ENCODE measurements at places on chromosomes 5 and 9.

DNA sequence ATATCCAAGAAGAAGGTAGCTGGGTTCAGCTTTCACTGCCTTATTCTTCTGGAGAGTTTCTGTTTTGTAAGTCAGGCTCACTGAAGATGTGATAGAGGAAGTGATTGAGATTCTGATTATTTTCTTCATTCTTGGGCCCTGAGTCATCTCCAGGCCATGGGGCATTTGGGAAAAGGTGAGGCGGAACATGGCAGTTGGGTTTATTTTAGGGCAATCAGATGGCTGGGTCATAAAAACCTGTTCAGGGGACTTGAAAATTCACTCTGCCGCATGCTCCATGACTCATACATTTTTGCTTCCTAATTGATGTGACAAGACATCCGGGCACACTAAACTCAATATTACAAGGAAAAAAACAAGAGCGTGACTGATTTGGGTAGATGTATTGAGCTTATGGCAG lies 265.7 kb upstream of the KLF4 start:
- no peaks in the 10 kb centered on the region for H3K27me3 ChIP-seq
- H3K36me3 ChIP-seq, result no peaks in the 10 kb centered on the region
- no peak for DNase-seq
- no peak overlapping the region for H3K27ac ChIP-seq

DNA sequence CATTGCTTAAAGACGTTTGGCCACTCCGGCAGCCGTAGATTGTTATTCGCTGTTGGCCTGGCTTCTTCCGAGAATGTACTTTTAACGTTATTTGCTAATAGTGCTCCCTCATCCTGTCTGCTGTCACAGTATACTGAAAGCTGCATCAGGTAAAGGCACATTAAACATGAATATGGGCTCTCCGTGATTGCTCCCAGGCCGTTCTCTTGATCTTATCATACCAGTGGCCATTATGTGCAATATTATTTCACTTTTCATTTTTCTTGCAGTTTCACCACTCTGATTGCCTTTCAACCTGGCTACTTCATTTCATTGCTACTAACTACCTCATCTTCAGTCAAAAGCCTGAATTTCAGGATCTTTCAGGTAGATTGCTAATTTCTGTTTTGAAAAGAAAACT lies 34.0 kb downstream of the GLRX start:
- no peaks in the 10 kb centered on the region for H3K27me3 ChIP-seq
- H3K4me1 ChIP-seq, result no peaks in the 10 kb centered on the region
- no peak for DNase-seq
- H3K36me3 ChIP-seq, result no peaks in the 10 kb centered on the region
- no peak overlapping the region for H3K27ac ChIP-seq

- peaks cover 46% of the 10 kb centered on the region for H3K4me1 ChIP-seq
- H3K27ac ChIP-seq, result peak overlapping the region; percentile 33
- DNase-seq, result no peak
- no peaks in the 10 kb centered on the region for H3K27me3 ChIP-seq
- peaks cover 20% of the 10 kb centered on the region for H3K36me3 ChIP-seq
- H3K4me3 ChIP-seq, result no peak overlapping the region
Measured at GRCh38 chr9:137705906-137706305, 87.1 kb downstream of the EHMT1 start.

DNA sequence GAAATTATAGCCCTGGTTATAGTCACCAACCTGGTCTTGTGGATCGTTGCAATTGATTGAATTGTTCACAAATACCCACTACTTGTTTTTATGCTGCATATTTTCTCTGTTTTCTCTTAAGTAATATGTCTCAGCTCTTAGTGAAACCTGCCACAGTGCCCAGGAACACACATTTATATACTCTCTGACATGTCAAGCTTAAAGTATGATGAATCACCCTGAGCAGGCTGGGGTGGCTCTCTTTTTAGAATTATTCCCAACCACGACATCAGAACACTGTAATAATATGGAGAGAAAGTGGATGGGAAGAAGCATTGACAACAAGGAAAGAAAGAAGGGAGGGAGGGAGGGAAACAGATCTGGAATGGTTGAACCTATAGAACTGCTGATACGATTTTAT lies 72.8 kb upstream of the ZNF608 start:
- H3K4me1 ChIP-seq, result no peaks in the 10 kb centered on the region
- no peaks in the 10 kb centered on the region for H3K27me3 ChIP-seq
- H3K27ac ChIP-seq, result no peak overlapping the region
- no peaks in the 10 kb centered on the region for H3K36me3 ChIP-seq

DNA sequence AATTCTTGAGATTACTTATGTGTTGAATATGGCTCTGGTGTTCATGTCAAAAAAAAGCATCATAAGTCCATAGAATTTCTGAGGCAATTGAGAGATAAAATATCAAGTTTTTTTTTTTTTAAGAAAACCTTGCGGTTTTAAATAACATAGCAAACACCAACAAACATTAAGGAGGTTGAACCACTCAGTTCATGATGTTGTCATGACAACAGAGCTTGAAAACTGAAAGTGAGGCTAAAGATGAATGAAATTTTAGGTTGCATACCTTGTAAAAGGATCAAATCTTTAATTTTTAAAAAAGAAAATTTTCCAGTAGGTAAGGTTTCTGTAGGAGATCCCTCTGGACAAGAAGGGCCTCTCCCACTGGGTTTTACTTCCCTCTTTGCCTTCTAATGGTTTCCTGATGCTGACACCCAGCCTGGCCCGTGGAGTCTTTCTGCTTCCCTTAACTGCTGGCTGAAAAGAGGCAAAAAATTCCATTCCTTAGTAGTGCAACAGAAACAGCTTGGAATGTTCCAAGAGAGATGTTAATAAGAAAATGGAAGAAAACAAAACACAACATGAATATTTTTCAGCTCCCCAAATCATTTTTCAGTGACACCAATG lies 60.0 kb upstream of the FER start:
- no peak overlapping the region for H3K27ac ChIP-seq
- DNase-seq, result no peak
- peaks cover 3% of the 10 kb centered on the region for H3K4me1 ChIP-seq
- no peaks in the 10 kb centered on the region for H3K36me3 ChIP-seq

DNA sequence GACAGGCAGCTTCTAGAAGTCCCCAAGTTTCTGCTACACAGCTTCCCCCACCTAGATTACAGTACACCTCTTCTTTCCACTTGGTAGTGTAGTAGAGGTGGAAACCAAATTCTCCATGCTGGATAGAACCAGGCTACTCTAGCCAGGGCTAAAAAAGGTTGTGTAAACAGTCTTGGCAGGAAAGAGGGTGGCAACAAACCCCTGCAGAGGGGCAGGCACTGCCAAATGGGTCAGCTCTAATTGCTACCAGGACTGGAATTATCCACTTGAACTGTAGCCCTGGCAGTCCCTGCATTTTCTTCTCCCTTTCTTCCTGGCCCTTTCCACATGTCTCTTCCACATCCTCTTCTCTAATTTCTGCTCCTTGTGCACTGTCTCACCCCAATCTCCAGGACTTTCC lies 24.8 kb downstream of the RANBP3L start:
- H3K27me3 ChIP-seq, result peaks cover 6% of the 10 kb centered on the region
- H3K4me1 ChIP-seq, result peaks cover 3% of the 10 kb centered on the region
- DNase-seq, result no peak
- no peak overlapping the region for H3K27ac ChIP-seq
- no peaks in the 10 kb centered on the region for H3K36me3 ChIP-seq

DNA sequence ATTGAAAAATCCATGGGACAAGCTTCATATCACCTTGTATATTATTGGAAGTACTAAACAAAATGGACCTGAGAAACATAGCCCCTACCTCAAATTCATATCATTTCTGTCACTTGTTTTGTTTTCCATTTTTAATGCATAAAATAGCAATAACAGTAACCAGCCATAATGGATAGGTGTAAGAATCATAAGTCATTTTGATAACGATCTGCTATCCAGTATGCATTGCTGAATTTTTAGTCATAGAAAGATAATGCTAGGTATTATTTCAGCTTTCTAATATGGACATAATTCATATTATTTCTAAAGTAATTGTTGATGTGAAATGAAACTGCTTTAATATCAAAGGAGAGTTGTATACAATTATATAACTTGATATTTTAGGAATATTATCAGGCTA lies 1.1 kb upstream of the LRRC70 start:
- H3K4me1 ChIP-seq, result peaks cover 24% of the 10 kb centered on the region
- H3K36me3 ChIP-seq, result peaks cover 8% of the 10 kb centered on the region
- no peak overlapping the region for H3K27ac ChIP-seq
- no peak for DNase-seq
- no peaks in the 10 kb centered on the region for H3K27me3 ChIP-seq

- H3K4me1 ChIP-seq, result peaks cover 2% of the 10 kb centered on the region
- peaks cover 3% of the 10 kb centered on the region for H3K27me3 ChIP-seq
- H3K36me3 ChIP-seq, result no peaks in the 10 kb centered on the region
- DNase-seq, result no peak
- no peak overlapping the region for H3K4me3 ChIP-seq
Measured at GRCh38 chr5:17190799-17191391, 26.5 kb upstream of the BASP1 start.

DNA sequence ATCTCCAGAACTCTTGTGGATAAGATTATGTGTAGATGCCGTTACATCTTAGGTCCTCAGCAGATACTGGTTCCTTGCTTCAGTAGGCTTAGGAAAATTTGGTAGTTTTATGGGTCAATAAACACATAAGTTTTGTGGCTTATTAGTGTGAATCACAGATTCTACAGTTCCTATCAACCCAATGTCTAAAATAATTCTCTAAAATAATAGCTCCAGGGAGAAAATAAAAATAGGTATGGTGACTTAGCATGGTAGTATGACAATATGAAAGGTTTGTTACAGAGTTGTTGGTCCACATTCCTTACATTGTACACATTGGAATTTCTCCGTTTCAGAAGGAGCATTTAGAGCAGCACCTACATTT lies 91.7 kb downstream of the AOPEP start:
- no peak overlapping the region for H3K27ac ChIP-seq
- H3K4me3 ChIP-seq, result no peak overlapping the region
- H3K27me3 ChIP-seq, result no peaks in the 10 kb centered on the region
- peaks cover 6% of the 10 kb centered on the region for H3K4me1 ChIP-seq
- peaks cover 4% of the 10 kb centered on the region for H3K36me3 ChIP-seq

GRCh38 chr5:88142636-88142885 lies 126.1 kb downstream of the TMEM161B start:
- DNase-seq, result no peak
- no peak overlapping the region for H3K27ac ChIP-seq
- H3K4me1 ChIP-seq, result peaks cover 17% of the 10 kb centered on the region
- no peak overlapping the region for H3K4me3 ChIP-seq
- peaks cover 35% of the 10 kb centered on the region for H3K27me3 ChIP-seq
- H3K36me3 ChIP-seq, result peaks cover 2% of the 10 kb centered on the region

- no peaks in the 10 kb centered on the region for H3K4me1 ChIP-seq
- DNase-seq, result peak; percentile 5
- H3K27me3 ChIP-seq, result peaks cover 3% of the 10 kb centered on the region
- H3K27ac ChIP-seq, result no peak overlapping the region
Measured at GRCh38 chr5:179264783-179265513, 80.3 kb downstream of the ADAMTS2 start.

DNA sequence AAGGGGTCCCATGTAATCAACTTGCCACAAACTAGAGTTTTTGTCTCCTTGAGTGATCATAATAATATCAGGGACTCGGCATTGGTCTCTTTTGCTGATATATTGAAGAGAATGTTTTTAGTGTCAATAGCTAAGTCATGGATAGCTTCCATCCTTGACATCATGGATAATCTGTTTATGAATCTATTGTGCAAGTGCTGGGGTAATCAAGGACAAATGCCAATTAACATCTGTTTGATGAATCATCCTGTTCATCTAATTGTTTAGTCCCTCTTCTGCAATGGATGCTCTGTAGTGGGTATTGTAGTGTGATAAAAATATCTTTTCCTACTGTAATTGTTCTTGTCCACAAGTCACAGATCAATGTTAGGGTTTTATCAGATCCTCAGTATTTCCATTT lies 607.5 kb upstream of the SEMA6A start:
- H3K36me3 ChIP-seq, result no peaks in the 10 kb centered on the region
- H3K4me1 ChIP-seq, result no peaks in the 10 kb centered on the region
- no peak overlapping the region for H3K4me3 ChIP-seq

DNA sequence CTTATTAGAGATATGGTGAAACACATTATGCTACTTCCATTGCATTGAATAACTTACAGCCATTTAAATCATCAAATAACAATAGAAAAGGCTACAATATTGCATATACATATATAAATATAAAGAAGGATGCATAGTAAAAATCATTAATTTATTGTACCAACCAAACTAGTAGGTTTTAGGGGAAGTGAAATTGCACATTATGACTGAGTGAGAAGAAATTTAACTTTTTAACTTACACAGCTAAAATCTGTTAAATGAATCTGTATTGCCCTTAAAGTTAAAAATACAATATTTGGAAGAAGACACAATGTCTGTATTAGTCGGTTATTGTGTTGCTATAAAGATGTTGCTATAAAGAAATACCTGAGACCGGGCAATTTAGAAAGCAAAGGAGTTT lies 2073.7 kb upstream of the ACO1 start:
- H3K4me3 ChIP-seq, result no peak overlapping the region
- DNase-seq, result no peak
- no peaks in the 10 kb centered on the region for H3K27me3 ChIP-seq
- no peak overlapping the region for H3K27ac ChIP-seq

DNA sequence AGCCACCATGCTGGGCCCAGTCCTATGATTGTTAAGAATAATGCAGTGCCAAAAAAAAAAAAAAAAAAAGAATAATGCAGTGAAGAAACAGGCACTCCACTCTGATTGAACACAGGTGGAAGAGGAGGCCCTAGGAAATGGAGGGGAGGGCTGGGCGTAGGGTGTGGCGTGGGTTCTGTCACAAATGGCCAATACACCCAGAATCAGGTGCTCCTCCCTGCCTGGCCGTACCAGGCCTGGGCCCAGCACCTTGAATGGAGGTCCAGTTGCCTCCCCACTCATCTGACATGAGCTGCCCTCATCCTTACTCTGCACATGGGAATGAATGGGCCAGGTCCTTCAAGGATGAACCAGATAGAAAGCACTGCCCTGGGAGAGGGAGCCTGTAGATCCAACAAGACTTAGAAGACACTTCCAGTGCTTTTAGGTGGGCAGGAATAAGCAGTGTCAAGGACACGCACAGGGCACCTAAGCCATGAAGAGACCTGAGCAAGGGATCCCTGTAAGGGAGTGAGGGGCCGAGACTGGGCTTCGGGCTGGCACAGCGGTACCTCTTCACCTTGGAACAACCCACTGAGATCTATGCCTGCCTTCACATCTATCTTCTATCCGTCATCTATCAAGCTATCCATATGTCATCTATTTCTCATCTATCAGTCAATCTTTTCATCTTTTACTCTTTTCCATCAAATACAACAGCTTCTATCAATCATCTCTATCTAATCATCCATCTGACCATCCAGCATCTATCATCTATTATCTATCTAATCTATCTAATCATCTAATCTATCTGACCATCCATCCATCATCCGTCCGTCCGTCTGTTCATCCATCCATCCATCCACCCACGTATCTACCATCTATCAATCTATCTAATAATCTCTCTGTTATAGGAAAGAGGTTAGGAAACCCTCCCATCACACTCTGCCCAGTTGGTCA lies 15.9 kb downstream of the NINJ1 start:
- peaks cover 11% of the 10 kb centered on the region for H3K36me3 ChIP-seq
- no peak overlapping the region for H3K27ac ChIP-seq
- no peak overlapping the region for H3K4me3 ChIP-seq
- peaks cover 14% of the 10 kb centered on the region for H3K4me1 ChIP-seq
- no peaks in the 10 kb centered on the region for H3K27me3 ChIP-seq
- no peak for DNase-seq
